ENCODE measurements at places on chromosomes 12 and 14. TPM values are rescaled to one million over a fixed set of nuclear protein-coding genes. Genes with fewer than 3 reads are reported as not detected.
A peak's percentile ranks its signal among the peaks of the same experiment; 100 is the strongest.

DNA sequence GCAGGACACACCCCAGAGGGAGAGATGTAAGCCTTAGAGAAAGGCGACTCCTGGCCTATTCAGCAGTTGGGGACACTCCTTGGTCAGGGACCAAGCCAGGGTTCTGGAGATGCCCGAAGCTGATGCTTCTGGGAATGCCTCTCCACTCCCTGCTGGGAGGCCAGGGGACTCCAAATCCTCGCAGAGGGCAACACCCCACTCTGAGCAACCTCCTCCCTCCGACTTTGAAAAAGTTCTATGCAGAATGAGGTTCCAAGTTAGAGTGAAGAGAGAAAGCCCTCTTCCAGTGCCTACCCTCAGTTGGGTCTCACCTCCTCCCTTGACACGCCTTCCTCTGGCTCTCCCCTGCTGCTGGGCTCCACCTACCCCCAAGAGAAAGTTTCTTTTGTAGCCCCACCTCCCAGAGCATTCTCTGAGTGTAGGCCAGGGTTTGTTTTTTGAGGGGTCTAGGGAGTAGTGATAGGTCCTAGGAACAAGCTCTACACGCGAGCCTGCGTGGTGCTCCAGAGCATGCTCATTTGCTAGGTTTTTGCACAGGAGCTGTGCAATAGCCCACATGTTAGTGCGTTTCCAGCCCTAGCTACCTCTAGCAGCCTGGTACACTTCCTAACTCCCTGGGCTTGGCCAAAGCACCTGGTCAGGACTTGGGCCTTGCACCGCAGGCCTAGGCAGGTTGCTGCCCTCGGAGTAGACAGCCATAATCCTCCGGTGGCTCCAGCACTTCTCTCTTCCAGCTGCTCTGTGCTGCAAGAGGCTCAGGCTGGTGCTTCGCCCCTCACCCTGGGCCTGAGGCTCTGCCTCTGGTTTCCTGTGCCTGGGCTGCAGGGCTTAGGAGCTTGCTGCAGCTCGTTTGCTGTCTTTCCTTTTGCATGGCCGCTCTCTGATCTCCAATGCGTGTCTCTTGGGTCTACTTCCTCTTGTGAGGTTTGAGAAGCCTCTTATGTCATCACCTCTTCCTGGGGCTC is 590 bp upstream of the CEBPE start:
- no peak for DNase-seq

The HIF1A gene
- 194 TPM for total RNA-seq

GRCh38 chr12:76143343-76144244 is 59.1 kb upstream of the NAP1L1 start:
- no peak for DNase-seq

The SMOC1 gene
- not detected for total RNA-seq

The CD69 gene
- not detected for total RNA-seq

GRCh38 chr12:109824731-109825130 is 8.5 kb downstream of the TRPV4 start:
- no peak for DNase-seq

The BRAP gene
- total RNA-seq = 11.5 TPM

GRCh38 chr14:29529418-29529817 is 398.2 kb downstream of the PRKD1 start:
- DNase-seq = no peak

DNA sequence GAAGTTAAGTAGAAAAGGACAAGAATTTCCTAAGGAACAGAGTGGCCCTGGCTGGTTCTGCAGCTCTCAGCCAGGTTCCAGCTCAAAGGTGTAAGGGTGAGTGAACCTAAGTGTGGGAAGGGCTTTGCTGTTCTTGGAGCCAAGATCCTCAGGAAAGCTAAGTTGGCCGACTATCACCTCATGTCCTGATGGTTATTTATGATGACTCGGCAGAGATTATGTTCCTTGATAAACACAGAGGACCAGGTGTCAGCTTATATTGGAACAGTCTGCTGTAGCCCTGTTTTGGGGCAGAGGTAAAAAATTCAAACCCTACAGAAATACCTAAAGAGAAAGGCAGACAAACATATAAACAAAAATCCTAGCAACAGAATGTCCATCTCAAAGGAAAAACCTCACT is 128.5 kb downstream of the TBX3 start:
- no peak for DNase-seq

DNA sequence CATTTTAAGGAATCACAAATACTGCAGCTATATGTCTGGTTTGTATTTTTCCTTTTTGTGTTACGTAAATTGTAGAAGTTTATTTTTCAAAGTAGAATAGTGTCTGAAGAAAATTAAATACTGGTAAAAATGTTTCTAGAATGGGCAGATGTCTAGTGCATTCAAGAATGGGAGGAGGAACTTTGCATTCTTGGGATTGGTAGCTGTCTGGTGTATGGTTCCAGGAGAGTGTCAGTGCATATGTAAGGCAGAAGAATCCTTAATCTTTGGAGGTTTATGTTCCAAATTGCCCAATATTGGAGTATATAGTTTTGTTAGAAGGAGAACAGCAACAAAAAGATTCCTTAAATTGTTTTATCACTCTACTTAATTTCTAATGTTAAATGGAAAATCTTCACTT is 13.5 kb downstream of the PAPOLA start:
- DNase-seq = no peak

- DNase-seq = no peak
Measured at GRCh38 chr14:61388173-61388975, 67.0 kb downstream of the PRKCH start.

The DPPA3 gene
- not detected for total RNA-seq

GRCh38 chr12:32418221-32418620 is 18.9 kb downstream of the FGD4 start:
- no peak for DNase-seq

GRCh38 chr12:94254270-94254669 is 105.9 kb downstream of the PLXNC1 start:
- DNase-seq = no peak

DNA sequence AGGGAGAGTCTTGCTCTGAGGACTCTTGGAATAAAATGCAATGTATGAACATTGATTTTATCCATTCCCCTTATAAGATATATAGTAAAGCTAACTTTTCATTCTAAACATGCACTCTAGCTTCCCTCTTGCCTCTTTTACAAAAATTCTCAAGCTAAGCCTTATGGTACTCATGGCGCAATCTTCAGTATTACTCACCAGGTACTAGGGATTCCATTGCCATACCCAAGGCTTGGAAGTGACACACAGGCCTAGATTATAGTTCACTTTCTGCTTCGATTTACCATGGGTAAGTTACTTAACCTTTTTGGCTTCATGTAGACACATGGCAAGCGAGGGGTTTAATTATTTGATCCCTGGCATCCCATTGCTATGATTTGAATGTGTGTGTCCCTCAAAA is 331.5 kb downstream of the LRIG3 start:
- DNase-seq = peak; percentile 16

- no peak for DNase-seq
Measured at GRCh38 chr12:132415327-132416120, 74.4 kb upstream of the FBRSL1 start.

DNA sequence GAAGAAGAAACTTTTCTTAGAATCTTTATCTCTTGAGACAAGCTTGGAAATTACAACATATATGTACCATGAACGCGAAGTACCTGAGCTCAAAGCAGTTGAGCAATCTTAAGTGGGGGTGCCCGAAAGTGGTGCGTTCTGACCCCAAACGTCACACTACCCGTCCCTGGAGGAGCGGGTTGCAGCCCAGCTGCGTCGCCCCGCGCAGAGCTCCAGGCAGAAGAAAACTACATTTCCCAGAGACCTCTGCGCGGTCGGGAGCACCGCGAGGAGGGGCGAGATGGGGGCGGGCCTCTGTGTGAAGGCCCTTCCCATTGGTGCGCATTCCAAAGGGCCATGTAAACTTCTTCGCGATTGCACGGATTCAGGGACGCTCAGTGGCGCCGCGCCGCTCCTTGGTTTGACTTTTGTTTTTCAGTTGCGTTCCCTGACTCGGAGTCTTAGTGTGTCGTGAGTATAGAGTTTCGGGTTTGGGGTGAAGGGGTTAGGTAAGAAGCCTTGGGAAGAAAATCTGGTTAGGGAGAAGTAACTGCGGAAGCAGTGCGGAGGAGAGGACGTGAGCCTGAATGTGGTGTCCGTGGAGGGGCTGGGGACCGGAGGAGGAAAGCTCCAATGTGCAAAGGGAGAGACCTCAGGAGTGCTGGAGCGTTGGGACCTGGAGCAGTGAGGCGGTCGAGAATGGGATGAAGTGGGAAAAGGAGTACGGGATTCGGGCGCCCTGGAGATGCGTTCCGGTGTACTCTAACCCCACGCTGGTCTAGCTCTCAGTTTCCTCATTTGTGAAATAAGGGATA is at the start of gene CCDC77:
CCDC77 (plus strand) TSS at position 410 of the 794 bp plus-strand sequence. CDS start 7,740 bp downstream, outside the sequence.
- DNase-seq = peak; percentile 88

GRCh38 chr12:39623919-39624318 is 4.3 kb upstream of the ABCD2 start:
- DNase-seq = no peak

DNA sequence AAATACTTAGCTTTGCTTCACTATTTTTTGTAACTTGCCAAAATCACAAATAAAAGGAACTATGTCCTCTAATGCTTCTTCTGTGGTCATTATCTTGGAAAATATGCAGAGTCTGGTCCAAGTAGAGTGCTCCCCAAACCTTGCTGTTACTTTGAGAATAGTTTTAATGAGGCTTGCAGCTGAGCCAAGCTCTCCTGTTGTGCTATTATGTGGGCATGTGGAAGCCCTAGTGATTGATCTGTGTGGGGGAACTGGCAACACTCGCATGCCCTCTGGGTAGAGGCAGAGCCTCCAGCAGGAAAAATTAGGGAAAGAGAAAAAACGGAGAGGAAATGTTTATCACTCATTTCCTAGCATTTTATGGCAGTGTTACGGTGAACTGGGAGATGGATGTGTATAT is 473.1 kb downstream of the EGLN3 start:
- DNase-seq = no peak

DNA sequence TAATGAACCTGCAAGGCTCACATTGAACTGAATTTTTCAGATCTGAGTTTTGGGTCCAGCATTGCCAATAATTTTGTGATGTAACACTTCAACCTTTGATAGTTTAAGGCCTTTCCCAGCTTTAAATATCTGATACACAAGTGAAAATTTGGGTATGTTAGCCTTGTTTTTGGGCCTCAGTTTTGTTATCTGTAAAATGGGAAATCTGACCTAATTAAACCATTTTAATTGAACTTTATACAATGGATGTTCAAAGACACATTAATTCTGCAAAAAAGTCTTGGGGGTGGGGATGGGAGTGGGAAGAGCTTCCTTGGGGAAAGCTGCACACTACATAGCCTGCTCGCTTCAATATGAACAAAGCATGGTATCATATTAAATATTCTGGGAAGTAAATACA is 5.2 kb upstream of the SPATS2 start:
- DNase-seq = no peak

GRCh38 chr14:97977651-97978261 is 1180.6 kb downstream of the VRK1 start:
- DNase-seq = peak; percentile 59

The GPRC5A gene
- 4.7 TPM for total RNA-seq

GRCh38 chr12:44847888-44848702 is 28.0 kb downstream of the NELL2 start:
- DNase-seq = no peak

- no peak for DNase-seq
Measured at GRCh38 chr14:37545174-37545573, 49.9 kb downstream of the FOXA1 start.

- peak; percentile 93 for DNase-seq
Measured at GRCh38 chr12:52186118-52186840, 5.5 kb downstream of the KRT80 start.

DNA sequence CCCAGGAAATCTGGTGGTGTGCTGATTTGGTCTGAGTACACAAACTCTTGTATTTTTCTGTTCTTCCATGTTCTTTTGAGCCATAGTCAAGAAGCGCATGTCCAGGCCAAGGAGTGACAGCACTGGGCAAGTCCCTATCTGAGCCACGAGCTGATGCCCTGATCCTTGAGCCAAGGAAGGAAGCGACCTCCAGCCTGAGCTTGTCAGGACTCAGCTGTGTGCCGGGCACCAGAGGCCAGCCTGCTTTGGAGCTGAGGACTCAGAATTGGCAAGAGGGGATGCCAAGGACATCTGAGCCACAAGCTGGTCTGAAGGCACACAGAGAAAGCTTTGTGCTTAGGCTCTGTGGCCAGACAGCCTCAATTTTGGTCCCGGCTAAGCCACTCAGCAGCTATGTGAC is 52.6 kb downstream of the GALNT16 start:
- no peak for DNase-seq

DNA sequence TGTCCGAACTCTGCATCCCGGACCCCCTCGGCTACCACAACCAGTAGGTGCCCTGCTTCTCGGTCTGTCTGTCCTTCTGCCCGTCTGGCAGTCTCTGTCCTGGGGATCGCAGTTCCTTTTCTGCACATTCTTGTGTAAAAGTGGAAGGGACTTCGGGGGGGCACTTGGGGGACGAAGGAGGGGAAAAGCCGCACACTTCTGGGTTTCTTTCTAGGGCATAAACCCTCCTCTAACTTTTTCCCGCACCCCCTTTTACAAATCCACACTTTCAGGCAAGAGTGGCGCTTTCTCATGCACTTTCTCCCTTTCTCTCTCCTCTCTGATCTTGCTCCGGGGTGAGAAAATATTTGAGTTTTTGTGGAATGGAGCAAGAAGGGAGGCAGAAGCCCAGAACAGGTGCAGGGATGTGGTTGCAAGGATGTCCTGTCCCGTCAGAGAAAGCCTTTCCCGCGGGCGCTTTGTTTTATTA is 506 bp downstream of the ESRRB start:
- no peak for DNase-seq

DNA sequence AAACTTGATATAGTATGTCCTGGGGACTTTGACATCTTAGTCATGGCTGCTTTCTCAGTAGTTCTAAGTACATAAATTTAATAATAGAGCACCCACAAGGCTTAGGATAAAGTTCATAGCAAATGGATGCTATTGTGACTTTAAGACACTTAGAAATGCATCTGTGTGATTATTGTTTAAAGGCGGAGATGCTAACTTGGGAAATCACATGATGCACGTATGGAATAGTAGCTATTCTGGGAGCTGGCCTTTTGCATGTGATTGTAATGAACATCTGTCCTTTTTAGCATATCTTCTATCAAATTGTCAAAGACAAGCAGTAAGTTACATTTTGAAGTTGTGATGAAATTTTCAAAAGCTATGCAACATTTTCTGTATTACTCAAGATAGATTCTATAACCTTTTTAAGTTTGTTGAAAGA is 46.7 kb upstream of the ATP2A2 start:
- DNase-seq = no peak

- DNase-seq = no peak
Measured at GRCh38 chr12:77382096-77382742, 316.9 kb upstream of the E2F7 start.

The MEG3 gene
- total RNA-seq = not detected

- DNase-seq = peak; percentile 87
Measured at GRCh38 chr12:10749700-10750384, 26.7 kb upstream of the YBX3 start.

The SLC7A7 gene
- 2.5 TPM for total RNA-seq

DNA sequence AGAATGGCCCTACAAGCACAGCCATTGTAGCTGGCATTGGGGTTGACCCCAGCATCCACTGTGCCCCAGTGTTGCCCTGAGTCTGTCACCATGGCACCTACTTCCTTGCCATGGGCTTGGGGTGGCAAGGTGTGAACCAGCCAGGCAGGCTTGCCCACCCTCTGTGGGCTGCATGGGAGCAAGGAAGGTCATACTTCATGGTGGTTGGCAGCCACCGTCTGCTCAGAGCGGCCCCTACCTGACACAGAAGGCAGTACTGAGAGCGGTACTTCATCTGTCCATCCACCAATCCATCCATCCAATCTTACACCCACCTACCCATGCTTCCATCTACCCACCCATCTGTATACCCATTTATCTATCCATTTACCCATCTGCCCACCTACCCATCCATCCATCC is 160.1 kb downstream of the KIF26A start:
- no peak for DNase-seq

The PRB2 gene
- not detected for total RNA-seq

- peak; percentile 60 for DNase-seq
Measured at GRCh38 chr12:94941440-94941862, 62.0 kb downstream of the NDUFA12 start.

The ARHGDIB gene
- 175 TPM for total RNA-seq
